D341Med (cell line): ENCODE measurements at places on chromosomes 11 and 22.
A peak's percentile ranks its signal among the peaks of the same experiment; 100 is the strongest.

GRCh38 chr11:33478111-33478573 is 221.0 kb downstream of the HIPK3 start:
- no peak for DNase-seq

- peak; percentile 30 for DNase-seq
Observed at GRCh38 chr11:109490953-109491635, 69.1 kb downstream of the C11orf87 start.

- no peak for DNase-seq
Observed at GRCh38 chr11:60367009-60367408, 11.3 kb upstream of the MS4A7 start.

GRCh38 chr22:30000566-30000965 is 79.7 kb upstream of the HORMAD2 start:
- DNase-seq: no peak
